ENCODE measurements at places on chromosomes 6 and 20.

DNA sequence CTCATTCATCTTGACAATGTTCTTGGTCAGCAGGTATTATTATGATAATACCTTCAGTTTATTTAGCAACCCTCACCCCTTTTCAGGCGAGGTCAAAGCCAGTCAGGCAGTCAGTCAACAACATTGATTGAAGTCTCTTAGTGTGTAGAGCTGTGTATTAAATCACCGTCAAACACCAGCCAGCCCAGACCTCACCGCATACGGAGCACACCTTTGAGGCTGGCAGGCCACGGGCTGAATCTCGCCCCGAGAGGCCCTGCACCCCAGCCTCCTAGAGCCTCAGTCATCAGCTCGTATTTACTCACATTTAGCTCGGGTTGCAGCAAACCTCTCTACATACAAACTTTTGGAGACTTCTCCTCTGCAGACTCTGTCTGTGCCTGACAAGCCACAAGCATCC is 36.0 kb upstream of the FOXA2 start:
- DNase-seq, result no peak

DNA sequence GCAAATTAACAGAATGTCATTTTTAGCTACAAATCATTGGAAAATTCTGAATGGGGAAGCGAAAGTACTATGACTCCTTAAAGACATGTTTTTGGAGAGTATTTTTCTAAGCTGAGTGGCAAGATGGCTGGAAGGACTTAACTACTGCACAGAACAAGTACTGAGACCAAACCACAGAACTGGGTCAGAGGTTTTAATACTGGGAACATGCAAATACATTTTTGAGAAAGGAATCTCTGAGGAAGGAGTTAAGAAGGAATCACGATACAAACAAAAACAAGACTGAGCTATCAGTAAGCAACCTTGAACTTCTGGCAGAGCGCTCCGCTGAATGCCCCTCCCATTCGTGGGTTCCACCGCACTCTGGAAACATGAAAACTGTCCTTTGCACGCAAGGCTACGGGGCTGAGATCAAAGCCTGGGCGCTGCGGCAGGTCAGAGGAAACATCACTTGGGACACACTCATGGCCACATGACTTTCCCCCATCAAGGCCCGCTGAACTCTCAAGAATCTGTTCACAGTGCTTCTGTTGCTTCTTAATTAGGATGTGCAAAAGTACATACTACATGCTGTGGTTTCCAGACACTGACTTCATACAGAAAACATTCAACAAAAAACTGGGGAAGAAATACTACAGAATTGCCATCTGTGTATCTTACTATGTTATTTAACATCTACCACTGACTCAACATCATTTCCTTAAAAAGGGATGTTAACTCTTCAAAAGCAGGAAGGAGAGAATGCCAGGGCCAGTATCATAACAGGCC is 27.8 kb downstream of the SLC23A2 start:
- DNase-seq, result no peak

DNA sequence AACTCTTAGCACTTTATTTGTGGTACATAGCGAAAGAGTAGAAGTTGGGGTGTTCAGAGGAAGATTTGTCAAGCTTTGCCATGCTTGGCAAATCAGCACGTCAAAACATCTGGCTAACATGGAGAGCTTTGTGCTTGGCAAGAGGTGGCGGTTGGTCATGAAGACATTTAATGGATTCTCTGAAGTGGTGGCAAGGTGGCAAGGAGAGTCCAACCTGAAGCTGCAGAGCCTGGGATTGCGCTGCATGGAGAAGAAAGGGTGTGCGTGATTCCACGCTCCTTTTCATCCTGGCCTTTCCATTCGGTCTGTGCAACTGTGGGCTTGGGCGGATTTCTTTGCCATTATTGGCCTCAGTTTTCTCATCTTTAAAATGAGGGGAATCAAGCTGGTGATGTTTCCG is 3.1 kb downstream of the PYGB start:
- no peak for DNase-seq

GRCh38 chr20:61847986-61848385 is 217.7 kb downstream of the TAF4 start:
- DNase-seq, result no peak

DNA sequence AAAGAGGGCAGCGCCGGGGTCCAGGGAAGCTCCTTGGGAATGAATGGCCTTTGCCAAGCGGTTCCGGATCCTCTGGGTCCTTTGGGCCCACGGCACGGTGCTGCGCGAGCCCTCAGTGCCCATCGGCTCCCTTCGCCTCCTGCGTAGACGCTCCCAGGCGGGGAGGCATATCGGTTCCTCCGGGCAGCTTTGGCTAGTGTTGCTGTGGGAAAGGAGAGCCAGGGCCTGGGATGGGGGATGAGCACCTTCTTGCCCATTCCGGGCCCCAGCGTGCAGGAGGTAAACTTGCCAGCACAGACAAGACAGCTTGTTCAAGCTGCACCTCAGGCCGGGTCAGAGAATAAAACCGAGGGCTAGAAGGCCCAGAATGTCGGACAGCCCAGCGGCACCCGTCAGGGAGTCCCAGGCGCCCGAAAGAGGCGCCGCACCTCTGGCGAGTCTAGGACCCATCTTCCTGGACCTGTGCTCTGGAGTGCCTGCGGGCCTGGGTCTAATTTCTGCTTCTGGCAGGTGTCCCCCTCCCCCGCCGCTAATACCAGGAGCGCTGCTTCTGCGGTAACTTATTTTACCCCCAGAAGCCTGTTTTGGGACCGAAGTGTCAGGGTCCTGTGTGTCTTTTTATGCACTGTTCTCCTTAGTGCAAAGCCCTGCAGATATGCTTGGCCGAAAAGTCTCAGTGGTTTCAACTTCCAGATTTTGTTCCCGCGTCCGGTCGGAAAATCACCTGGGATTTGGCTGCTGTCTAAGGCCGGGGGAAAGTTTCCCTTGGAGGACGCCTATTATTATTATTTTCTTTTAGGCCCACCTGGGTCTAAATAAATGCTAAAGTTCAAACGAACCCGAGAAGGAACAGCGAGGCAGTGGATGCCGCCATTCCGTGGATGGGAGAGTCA is 1.7 kb upstream of the TFAP2C start:
- DNase-seq, result peak; percentile 28

DNA sequence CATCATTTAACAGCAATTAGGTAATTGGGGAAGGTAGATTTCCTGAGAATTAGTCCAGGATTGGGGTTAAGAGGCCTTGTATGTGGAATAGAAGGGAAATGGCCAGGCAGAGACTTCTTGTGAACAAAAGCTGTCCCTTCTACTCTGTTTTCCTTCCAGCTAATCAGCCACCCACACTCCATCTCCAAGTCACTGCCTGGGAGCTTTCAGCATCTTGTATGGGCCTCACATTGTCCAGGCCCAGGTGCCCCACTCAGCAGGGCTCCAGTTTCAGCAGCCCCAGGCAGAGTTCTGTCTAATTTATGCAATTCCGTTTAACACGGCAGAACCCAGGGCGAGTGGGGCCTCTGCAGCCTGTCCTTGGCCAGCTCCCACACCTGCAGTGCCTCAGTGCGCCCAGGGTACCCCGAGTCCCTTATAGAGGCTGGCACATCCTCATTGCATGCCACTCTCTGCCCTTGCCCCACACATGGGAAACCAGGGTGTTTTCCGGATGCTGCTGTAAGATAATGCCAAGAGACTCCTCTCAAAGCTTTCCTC is 113.0 kb downstream of the EDN3 start:
- no peak for DNase-seq

GRCh38 chr6:3499603-3500002 is 42.8 kb upstream of the SLC22A23 start:
- DNase-seq, result no peak

- no peak for DNase-seq
Measured at GRCh38 chr6:112266331-112266730, 12.0 kb upstream of the LAMA4 start.

DNA sequence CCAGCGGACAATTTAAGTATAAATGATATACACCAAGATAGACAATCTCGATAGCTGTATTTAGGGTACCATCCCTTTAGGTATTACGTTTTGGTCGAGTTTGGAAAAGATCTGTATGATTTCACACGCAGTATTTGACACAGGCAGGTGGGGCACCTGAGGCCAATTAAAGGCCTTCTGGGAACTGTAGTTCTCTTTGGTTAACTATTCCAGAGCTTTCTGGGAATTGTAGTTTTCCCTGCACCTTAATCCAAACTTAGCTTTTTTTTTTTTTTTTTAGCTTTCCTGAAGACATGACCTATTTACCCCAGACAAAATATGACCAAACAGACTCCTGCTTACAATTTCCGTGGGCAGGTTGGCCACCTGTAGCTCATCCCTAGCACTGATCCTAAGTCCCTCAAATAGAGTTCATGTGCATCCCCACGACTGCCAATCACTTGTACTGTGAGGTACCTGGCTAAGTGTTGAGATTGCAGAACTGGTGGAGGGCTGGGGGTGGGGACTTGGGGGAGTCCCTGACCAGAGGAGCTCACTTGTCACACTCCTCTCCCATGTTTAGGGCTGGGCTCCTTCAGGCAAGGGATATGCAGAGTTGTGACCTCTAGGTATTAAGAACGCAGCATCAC is 999 bp upstream of the EHMT2 start:
- no peak for DNase-seq

DNA sequence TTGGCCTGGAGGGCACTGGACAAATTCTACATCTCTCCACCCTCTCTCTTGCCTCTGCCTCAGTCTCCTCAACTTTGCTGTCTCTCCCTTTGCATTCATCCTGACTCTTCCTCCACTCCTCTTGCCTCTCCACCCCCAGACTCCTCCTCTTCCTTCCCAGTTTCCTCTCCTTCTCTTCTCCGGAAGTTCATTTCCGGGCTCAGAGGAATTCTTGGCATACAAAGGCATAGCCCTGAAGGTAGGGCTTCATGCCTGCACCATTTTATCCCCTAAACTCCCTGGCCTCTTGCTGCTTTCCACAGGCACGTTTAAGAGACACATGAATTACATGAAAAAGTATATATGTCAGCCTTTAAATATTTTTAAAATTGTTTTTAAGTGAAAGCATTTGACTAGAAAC is 10.6 kb downstream of the BFSP1 start:
- no peak for DNase-seq
